Activated CD8-positive, alpha-beta memory T cell treated with anti-CD3 and anti-CD28 coated beads for 48 hours (primary cell): ENCODE measurements at places on chromosomes 5 and 9.

- DNase-seq, result no peak
Measured at GRCh38 chr9:1319436-1319835, 269.3 kb downstream of the DMRT2 start.

- DNase-seq, result no peak
Measured at GRCh38 chr5:50593681-50594080, 72.8 kb upstream of the PARP8 start.

- no peak for DNase-seq
Measured at GRCh38 chr9:124349267-124349666, 66.0 kb downstream of the PSMB7 start.

DNA sequence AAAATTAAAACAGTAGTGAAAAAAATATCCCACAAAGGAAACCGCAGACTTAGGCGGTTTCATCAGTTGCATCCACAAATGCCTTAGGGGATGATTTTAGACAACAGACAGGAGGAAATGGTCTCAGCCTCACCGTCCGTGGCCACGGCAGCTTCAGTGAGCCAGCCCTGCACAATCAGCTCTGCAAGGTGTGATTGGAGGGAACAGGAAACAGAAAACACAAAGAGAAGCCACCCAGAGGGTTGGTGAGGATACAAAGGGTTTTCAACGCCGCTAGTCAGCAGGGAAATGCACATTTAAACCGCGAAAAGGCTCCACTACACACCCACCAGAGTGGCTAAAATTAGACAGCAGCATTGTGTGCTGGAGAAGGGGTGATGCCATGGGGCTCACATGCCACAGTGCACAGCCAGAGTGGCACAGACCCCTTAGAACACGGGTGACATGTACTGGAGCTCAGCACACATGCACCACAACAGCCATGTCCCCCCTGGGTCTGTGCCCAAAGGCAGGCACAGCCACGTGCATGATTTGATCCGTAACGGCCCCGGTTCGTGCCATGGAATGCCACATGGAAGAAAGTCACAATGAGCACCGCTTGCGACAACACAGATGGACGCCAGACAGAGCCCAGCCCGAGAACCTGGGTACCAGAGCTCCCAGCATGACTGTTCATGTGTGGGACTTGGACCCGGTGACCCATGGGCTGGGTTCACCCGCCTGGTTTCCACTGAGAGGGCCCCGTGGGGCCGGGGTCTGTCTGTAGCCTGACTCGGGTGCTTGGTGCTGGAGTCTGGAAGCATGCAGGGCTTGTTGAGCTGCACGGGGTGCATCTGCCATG lies 18.3 kb upstream of the TERT start:
- DNase-seq, result no peak

DNA sequence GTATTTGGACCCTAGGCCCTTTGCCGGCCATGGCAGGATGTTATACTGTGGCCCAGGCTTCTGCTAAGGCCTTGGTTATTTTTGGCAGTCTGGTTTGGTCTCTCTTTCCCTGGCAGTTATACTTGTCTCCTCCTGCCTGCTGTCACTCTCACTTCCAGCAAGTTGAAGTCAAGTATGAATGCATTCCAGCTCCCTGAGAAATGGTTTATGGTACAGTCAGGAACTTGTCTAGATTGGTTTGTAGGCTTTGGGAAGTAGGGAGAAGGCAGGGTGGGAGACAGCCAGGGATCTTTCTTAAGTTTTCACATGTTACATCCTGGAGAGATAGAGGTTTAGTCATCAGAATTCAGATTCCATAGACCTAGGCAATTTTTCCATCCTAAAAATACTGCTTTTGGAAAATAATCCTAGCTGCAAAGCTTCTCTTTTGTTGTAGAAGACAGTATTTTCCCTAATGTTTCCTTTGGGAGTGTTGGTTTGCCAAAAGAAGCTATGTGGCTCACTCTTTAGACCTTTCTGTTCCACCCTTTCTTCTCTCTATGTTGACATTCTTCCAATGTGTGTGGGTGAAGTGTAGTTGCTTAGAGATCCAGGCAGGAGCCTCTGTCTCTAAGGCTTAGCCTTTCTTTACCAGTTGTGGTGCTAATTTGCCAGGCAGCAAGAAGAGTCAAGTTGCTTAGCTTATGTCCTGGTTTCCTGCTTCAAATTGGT lies 2.5 kb upstream of the KDM3B start:
- no peak for DNase-seq

- DNase-seq, result no peak
Measured at GRCh38 chr5:114734238-114734637, 372.4 kb downstream of the KCNN2 start.

DNA sequence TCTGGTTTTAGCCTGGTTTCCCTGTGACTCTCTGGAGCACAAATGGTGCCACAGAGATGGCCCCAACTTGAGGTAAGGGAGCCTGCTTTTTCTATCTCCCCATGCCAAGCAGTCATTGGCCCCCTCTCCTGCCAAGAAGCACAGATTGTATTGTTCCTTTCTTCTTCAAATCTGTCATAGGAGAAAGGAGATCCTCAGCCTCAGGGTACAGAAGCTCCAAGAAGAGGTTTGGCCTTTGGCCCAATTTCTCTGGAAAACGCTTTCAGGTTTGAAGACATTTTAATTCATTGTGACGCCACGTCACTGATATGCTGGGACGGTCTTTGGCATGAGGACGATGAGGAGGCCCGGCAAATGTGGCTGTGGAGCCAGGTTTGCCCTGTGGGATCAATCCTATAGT lies 29.2 kb upstream of the PANK3 start:
- no peak for DNase-seq

DNA sequence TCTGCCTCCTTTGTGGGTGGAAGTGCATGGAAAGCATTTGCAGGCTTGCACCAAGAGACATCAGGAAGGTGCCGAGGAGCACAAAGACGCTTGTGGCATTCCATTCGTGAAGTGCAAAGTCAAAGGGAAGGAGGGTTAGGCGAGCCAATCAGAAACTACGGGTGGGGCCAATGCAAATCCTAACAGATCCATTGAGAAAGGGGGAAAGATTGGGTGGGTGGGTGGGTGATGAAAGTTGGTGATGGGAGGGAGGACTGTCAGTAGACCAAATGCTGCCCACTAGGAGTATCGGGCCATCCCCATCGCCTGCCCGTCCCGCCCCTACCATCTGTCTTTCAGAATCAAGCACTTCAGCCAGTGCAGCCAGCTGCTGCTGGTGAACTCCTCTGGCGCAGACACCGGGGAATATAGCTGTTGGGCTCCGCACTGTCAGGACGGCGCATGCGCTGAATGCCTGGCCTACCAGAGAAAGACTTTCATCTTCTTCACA lies 17.1 kb upstream of the ANXA6 start:
- DNase-seq, result no peak

- DNase-seq, result no peak
Measured at GRCh38 chr5:59133764-59134261, 550.9 kb downstream of the RAB3C start.

- DNase-seq, result no peak
Measured at GRCh38 chr9:128091144-128091543, 23.1 kb downstream of the SLC25A25 start.

- DNase-seq, result no peak
Measured at GRCh38 chr9:121837113-121837961, 185.9 kb downstream of the DAB2IP start.

DNA sequence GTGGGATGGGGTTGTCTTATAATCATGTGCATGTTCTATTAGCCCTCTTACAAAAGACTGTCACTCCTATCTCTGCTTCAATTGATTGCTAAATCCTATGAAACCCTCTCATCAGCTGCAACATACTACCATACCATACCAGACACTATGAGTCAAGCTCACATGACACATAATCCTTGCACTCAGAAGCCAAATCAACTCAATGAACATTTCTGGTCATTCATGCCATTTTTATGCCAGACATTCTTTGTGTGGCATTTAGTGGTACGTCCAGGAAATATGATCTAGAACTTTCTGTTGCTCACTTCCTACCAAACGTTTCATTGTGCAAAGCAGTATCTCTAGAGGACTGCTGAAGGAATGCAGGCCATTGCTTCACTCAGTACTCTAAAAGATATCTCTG lies 159.2 kb upstream of the GNA14 start:
- no peak for DNase-seq

DNA sequence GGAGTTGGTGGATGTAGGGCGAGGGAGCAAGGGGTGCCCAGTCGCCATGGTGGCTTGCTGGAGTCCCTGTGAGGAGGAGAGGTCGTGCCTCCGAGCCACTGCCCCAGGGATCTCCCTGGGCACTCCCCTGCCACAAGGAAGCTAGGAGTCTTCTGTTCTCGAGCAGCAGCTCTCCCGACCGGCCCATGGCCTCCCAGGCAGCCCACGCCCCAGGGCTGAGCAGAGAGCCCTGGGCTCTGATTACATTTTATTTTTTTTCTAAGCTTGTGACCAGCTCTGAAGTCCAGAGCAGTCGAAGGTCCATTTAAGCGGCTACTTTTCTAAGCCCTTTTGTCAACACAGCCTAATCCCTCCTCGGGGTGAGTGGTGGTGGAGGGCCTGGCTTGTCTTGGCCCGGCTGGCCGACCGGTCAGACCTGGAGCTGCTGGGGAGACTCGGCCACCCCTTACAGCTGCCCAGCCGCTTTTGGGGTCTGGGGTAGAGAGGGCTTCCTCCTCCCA lies 2.1 kb downstream of the RXRA start:
- no peak for DNase-seq

GRCh38 chr9:127942216-127943010 lies 4.8 kb upstream of the DPM2 start:
- no peak for DNase-seq

- no peak for DNase-seq
Measured at GRCh38 chr5:179377421-179378115, 32.3 kb upstream of the ADAMTS2 start.

DNA sequence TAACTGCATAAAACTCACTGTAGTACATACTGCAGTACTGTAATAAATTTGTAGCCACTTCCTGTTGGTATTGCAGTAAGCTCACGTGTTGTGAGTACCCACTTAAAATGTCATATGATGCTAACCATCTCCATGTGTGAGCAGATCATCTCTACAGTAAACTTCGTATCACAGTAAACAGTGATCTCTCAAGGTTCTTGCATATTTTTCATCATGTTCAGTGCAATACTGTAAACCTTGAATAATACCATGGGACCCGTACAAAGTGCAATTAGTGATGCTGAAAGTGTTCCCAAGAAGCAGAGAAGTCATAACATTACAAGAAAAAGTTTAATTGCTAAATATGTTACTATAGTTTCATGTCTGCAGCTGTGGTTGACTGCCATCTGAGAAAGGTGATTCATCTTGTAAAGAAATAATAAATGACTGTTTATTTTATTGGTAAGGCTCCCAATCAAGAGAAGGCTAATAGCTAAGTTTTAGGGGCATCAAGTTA lies 253.8 kb upstream of the POU5F2 start:
- no peak for DNase-seq

- DNase-seq, result no peak
Measured at GRCh38 chr5:171493646-171494393, 74.4 kb downstream of the FGF18 start.

- no peak for DNase-seq
Measured at GRCh38 chr5:57325678-57326397, 152.0 kb downstream of the GPBP1 start.

DNA sequence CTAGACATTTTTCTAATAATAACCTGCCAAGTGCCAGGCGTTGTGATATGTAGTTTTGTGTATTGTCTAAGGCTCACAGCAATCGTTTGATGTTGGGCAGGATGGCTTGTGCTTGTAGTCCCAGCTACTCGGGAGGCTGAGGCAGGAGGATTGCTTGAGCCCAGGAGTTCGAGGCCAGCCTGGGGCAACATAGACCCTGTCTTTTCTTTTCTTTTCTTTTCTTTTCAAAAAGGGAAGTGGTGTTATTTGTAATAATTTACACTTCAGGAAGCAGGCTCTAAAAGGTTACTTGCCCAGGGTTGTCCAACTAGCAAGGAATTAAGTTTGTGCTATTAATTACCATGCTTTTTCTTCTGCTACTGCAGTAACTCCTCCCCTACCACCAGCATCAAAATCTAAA lies 3.2 kb downstream of the ZNF131 start:
- DNase-seq, result no peak

DNA sequence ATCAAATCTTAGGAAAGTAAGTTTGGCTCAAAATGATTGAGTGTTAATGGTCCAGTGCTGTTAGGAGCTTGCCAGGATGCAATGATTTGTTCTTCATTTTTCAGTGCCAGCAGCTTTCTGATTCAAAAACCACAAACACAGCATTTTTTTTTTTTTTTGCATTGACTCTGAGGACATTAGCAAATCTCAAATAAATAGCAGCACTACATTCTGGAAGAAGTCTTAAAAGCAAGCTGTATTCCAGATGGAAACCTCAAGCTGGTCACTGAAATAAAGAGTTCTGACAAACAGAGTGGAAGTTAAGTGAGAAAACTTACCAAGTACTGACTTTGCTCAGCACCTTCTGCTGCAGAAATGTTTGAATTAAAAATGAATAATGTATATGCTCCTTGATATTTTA lies 1653.1 kb upstream of the CDH9 start:
- DNase-seq, result no peak

DNA sequence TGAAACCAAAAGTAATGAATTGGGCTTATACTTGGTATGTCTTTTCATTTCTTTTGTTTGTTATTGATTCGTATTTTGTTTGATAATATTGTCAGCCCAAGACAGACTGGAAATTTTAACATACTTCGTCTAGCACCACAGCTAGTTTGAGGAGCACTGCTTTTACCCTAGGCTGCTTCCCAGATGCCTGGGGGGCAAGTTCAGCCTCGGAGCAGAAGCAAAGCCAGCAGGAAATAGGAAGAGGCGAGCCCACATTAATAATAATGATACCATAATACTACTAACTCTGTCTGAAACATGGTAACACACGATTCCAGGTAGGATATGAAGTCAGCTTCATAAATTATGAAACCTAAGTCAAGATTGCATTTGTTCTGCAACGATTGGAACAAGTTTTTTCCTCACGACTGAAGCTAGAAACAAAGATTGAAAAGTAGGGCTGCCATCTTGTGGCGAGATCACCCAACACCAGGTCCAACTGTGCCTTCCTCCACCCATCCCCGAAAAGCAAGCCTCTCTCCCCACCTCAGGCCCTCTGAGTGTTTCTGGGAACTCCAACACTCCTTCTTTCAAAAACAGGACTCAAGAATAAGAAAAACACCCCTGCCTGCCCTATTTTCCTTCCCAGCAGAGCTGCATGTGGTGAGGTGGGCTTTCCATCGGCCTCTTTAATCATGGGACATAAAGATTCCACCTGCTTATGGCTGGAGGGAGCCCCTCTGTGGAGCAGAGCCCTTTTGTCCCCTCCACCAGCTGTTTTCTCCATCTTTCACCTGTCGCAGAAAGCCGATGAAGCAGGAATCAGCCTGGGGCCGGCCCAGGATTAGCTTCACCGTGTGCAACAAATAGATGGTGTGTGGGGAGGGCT lies 236.4 kb downstream of the CAAP1 start:
- no peak for DNase-seq

DNA sequence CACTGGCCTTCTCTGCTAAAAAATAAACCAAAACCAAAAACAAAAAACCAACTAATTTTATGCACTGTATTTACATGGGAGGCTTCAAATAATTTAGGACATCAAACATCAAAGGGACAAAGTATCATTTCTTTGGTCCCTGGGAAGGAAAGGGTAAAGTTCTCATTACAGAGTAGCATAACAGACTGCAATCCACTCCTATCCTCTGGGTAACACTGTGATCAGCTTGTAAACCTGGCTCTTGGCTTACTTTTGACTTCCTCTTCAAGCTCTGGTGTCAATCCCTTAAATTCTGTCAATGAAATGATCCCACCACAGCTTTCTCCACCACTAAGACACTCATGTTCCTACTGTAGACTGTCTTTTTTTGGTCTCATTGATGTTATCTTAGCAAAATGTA lies 69.8 kb upstream of the VCAN start:
- no peak for DNase-seq

- DNase-seq, result no peak
Measured at GRCh38 chr9:4422495-4422894, 67.8 kb upstream of the SLC1A1 start.

- no peak for DNase-seq
Measured at GRCh38 chr5:169128679-169129078, 172.3 kb downstream of the SLIT3 start.

GRCh38 chr5:169347786-169348185 lies 46.8 kb upstream of the SLIT3 start:
- DNase-seq, result no peak
